ENCODE measurements at places on chromosomes 6 and 20.

GRCh38 chr6:130978660-130979396 lies 84.2 kb downstream of the EPB41L2 start:
- no peak overlapping the region for H3K27ac ChIP-seq
- no peak overlapping the region for H3K4me3 ChIP-seq
- no peaks in the 10 kb centered on the region for H3K36me3 ChIP-seq
- DNase-seq: no peak
- no peaks in the 10 kb centered on the region for H3K27me3 ChIP-seq

DNA sequence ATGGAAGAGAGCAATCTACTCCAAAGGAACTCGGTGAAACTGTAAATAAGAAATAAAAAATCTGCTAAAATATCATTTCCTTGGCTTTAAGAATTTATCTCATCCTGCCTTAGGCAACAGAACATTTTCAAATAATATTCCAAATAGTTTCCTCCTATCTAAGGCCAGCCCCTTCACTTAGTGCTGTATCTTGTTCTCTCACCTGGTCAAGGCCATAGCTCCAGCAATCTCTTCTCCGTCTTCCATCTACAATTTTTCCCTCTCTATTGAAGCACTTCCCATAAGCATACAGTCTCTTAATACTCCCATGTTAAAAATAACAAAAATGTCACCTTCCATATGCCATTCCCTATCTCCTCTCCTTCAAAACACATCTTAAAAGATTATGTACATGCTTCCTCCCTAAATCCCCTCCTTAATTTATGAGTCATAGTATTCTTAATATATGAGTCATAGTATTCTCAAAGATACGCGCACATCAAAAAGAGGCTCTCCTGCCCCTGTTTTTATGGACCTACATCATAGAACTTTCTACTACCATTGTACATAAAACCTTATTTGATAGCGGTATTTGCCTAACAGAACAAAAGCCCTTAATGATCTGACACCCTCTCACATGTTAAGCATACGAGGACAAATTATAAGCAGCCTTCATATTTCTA lies 146.9 kb downstream of the PDE10A start:
- no peaks in the 10 kb centered on the region for H3K27me3 ChIP-seq
- peaks cover 7% of the 10 kb centered on the region for H3K4me1 ChIP-seq
- no peak overlapping the region for H3K27ac ChIP-seq

- no peaks in the 10 kb centered on the region for H3K27me3 ChIP-seq
- H3K4me1 ChIP-seq: peaks cover 16% of the 10 kb centered on the region
- no peaks in the 10 kb centered on the region for H3K36me3 ChIP-seq
- no peak overlapping the region for H3K4me3 ChIP-seq
Observed at GRCh38 chr6:139295901-139296300, 4.1 kb upstream of the TXLNB start.

DNA sequence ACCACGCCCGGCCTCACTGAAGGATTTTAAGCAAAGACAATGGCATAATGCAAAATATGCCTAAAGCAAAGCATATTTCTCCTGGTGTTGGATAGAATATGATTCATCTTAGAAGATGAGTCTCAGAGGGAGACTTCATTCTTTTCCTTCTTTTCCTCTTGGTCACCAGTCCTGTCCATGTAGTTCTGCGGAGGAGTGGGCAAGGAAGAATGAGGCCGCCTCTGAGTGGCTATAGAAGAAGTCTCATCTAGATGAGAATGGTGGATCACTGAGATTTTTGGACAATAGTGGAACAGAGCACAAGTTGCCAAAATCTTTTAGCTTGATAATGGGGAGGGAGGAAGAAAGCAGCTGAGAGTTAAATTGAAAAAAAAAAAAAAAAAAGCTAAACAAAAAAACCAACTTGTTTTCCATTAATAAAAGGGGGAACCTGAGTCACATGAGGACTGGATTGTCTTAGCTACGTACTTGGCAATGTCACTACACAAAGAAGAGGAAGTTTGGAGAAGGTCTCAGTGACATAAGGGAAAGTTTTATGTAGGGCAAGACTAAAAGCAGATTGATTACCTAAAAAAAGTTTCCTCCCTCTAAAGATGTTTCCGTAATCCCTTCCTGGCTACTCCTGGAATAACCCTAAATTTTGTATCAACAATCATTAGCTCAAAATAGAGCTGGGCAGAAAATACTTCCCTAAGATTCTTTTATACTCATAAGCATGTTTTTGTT lies 6.0 kb downstream of the CD83 start:
- DNase-seq: no peak
- no peaks in the 10 kb centered on the region for H3K36me3 ChIP-seq
- H3K4me1 ChIP-seq: no peaks in the 10 kb centered on the region
- no peak overlapping the region for H3K27ac ChIP-seq

DNA sequence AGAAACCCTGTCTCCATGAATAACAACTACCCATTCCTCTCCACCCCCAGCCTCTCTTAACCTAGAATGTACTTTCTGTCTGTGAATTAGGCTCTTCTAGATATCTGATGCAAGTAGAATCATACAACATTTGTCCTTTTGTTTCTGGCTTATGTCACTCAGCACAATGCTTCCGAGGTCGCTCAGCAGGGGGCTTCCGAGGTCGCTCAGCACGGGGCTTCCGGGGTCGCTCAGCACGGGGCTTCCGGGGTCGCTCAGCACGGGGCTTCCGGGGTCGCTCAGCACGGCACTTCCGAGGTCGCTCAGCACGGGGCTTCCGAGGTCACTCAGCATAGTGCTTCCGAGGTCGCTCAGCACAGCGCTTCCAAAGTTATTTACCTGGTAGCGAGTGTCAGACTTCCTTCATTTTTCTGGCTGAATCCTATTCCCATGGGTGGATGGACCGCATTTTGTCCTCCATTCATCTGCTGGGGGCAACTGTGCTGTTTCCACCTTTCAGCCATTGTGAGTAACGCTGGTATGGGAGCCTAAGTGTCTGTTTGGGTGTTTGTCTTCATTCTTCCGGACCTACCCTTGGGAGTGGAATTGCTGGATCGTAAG lies 31.0 kb upstream of the BHLHE23 start:
- no peaks in the 10 kb centered on the region for H3K4me1 ChIP-seq
- no peak for DNase-seq
- H3K36me3 ChIP-seq: no peaks in the 10 kb centered on the region
- H3K4me3 ChIP-seq: no peak overlapping the region
- H3K27me3 ChIP-seq: peaks cover 47% of the 10 kb centered on the region

- no peak for DNase-seq
- no peak overlapping the region for H3K27ac ChIP-seq
- no peaks in the 10 kb centered on the region for H3K36me3 ChIP-seq
- no peaks in the 10 kb centered on the region for H3K27me3 ChIP-seq
- H3K4me3 ChIP-seq: no peak overlapping the region
Observed at GRCh38 chr6:30163918-30164654, 740 bp downstream of the TRIM15 start.

- peaks cover 3% of the 10 kb centered on the region for H3K4me1 ChIP-seq
- H3K4me3 ChIP-seq: peak overlapping the region; percentile 48
- peaks cover 12% of the 10 kb centered on the region for H3K27me3 ChIP-seq
Observed at GRCh38 chr6:149925253-149925973, 2.5 kb upstream of the RAET1G start.

DNA sequence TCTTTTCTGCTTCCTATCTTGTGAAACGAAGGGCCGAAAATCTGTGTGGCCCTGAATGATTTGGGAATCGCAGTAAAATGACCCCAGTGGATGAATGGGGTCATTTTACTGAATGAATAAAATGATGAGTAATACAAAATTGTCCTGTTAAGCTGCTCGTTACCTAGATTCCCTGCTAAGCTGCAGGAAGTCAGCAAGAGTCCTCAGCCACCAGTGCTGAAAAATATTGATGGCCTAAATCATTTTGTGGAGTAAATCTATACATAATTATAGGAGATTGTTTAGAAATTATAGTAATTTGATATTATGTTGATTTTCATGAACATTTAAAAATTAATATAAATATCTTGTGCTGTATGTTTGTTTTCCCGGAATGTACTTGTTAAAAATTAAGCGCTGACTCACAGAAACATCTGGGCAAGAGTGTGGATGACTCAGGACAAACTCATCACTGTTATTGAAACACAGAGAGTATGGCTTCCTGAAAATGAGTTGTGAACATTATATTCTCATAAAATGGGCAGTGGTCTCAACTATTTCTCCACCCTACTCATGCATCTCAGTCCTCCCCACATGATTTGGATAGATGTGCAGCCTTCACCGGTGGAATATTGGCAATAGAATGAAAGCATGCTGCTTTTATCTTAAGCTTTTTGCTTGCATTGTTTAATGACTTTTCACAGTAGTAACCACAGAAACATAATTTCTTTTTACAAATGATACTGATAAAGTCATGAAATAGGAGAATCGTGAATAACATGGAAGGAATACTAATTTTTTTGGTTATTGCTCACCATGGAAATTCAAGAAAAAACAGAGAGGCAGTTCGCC lies 36.2 kb upstream of the RGS17 start:
- 0 out of 2 replicates have a peak, but pooled peaks cover 5% of the 10 kb centered on the region for H3K4me1 ChIP-seq
- no peaks in the 10 kb centered on the region for H3K36me3 ChIP-seq
- no peaks in the 10 kb centered on the region for H3K27me3 ChIP-seq
- DNase-seq: no peak

- no peaks in the 10 kb centered on the region for H3K36me3 ChIP-seq
- H3K27ac ChIP-seq: no peak overlapping the region
- DNase-seq: no peak
Observed at GRCh38 chr6:14896475-14896874, 349.4 kb upstream of the JARID2 start.

DNA sequence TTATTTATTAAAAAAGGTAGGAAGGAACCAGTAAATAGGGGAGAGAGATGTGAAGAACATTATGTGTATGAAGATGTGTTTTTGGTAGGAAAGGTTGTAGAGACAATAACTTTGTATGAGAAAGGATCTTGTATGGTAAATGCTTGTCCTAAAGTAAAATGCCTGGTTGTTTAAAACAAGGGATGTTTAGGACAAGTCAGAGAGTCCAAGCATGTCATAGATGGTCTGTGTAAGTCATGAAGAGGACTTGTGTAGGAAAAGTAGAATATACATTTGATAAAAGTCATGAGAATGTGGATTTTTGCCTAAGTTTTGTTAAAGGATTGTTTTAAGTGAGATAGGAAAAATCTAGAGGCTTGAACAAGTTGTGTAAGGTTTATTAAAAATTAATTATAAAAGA lies 325.1 kb downstream of the CDH26 start:
- peak; percentile 45 for DNase-seq
- H3K27ac ChIP-seq: no peak overlapping the region
- H3K4me3 ChIP-seq: no peak overlapping the region
- no peaks in the 10 kb centered on the region for H3K4me1 ChIP-seq
- H3K27me3 ChIP-seq: no peaks in the 10 kb centered on the region

DNA sequence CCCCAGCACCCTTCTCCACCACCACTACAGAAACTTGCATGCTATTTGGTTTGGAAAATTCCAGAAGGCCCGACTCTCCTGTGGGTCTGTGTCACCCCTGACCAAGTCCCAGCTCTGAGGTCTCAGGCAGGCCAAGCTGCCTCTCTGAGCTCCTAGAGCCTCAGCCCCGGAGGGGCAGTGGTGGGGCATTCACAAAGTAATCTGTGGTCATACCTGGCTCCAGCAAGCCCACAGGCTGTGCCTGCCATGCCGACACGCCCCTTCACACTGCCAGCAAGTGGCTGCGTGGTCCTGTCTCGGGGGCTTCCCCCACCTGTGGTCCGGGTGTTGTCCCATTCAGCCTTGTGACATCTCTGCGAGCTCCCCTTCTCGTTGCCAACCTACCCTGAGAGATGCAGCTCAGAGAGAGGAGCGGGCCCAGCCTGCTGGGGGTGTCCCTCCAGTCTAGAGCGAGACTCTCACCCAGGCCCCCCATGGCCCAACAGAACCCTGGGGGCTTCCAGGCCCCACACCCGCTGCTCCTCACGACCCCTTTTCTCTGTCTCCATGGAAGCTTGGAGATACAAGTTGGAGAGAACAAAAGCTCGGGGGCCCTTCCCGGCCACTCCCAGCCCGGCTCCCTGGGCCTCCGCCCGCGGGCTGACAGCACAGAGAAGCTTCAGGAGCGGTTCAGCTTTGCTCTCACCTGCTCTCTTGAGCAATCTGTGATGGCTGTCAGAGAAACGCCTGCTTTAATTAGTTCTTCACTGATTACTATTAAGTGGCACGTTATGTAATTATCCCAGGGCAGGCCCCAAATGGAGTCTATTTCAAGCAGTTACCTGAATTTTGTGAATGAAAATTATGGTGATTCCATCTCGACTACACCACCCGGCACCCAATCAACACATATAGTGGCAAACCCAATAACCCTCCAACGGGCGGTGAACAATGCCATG lies 147.7 kb upstream of the PHACTR3 start:
- no peak for DNase-seq
- peaks cover 5% of the 10 kb centered on the region for H3K4me1 ChIP-seq
- no peak overlapping the region for H3K4me3 ChIP-seq
- H3K27me3 ChIP-seq: no peaks in the 10 kb centered on the region
- H3K27ac ChIP-seq: no peak overlapping the region

DNA sequence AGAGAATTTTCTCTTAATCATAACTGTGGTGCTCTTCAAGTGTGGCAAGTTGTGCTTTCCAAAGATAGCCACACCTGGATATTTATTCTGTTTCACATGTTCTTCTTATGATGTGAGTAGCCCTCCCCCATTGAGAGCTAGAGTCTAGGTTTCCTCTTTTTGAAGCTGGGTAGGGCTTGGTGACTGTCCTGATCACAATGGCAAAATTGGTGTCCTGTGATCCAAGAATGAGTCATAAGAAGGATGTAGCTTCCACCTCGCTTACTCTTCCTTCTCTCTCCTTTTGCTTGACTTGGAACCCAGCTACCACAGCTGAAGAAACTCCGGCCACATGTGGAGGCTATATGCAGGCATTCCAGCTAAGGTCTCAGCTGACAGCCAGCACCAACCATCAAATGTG lies 7.4 kb upstream of the IGF2R start:
- no peaks in the 10 kb centered on the region for H3K36me3 ChIP-seq
- no peak overlapping the region for H3K4me3 ChIP-seq
- no peak overlapping the region for H3K27ac ChIP-seq

- peaks cover 90% of the 10 kb centered on the region for H3K27me3 ChIP-seq
- no peaks in the 10 kb centered on the region for H3K36me3 ChIP-seq
- no peak for DNase-seq
- no peak within 1 kb of the TSS for H3K4me3 ChIP-seq
- no peak within 1 kb of the TSS for H3K27ac ChIP-seq
Observed at GRCh38 chr20:63235399-63235983, at the start of gene BIRC7. Gene BIRC7, plus strand, starts transcription at chr20:63235905. Its CDS starts 192 bp downstream, at chr20:63236097.

GRCh38 chr20:20864351-20865096 lies 152.1 kb upstream of the RALGAPA2 start:
- no peak overlapping the region for H3K27ac ChIP-seq
- H3K27me3 ChIP-seq: no peaks in the 10 kb centered on the region
- DNase-seq: peak; percentile 58
- H3K4me3 ChIP-seq: no peak overlapping the region

- no peak overlapping the region for H3K4me3 ChIP-seq
- no peaks in the 10 kb centered on the region for H3K27me3 ChIP-seq
- peaks cover 32% of the 10 kb centered on the region for H3K4me1 ChIP-seq
- no peaks in the 10 kb centered on the region for H3K36me3 ChIP-seq
Observed at GRCh38 chr6:112017169-112017568, 36.7 kb upstream of the CCN6 start.

GRCh38 chr6:167968091-167968490 lies 29.4 kb upstream of the KIF25 start:
- DNase-seq: peak; percentile 60
- H3K27ac ChIP-seq: no peak overlapping the region
- no peaks in the 10 kb centered on the region for H3K27me3 ChIP-seq
- H3K4me1 ChIP-seq: no peaks in the 10 kb centered on the region
- no peak overlapping the region for H3K4me3 ChIP-seq

- DNase-seq: no peak
- H3K27ac ChIP-seq: no peak overlapping the region
- no peak overlapping the region for H3K4me3 ChIP-seq
- H3K4me1 ChIP-seq: peaks cover under 1% of the 10 kb centered on the region
- no peaks in the 10 kb centered on the region for H3K27me3 ChIP-seq
- no peaks in the 10 kb centered on the region for H3K36me3 ChIP-seq
Observed at GRCh38 chr6:2937627-2938003, 33.8 kb downstream of the SERPINB6 start.
